Stimulated activated CD4-positive, alpha-beta T cell treated with anti-CD3 and anti-CD28 coated beads, Interleukin-4, amount 100 ng/mL, for 48 hours (primary cell): ENCODE measurements at places on chromosomes 13 and 19.

GRCh38 chr19:30235946-30236345 is 136.2 kb upstream of the ZNF536 start:
- DNase-seq = no peak

DNA sequence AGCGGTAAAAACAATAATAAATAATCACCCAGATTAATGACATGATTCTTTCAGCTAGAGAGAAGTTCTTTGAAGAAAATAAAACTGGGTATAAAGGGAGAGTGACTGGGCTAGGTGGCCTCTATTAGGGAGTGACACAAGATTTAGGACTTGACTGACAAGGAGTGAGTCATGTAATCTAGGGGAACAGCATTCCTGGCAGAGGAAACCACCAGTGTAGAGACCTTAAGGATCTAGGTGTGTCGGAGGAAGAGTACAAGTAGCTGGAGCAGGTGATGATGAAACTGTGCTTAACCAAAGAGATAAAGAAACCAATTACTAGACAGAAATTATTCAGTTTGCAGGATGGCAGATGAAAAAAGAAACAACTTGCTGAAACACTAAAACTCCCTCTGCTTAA is 248.0 kb downstream of the RFC3 start:
- DNase-seq = no peak

GRCh38 chr19:11420429-11421370 is 1.6 kb upstream of the RGL3 start:
- DNase-seq = no peak

- no peak for DNase-seq
Observed at GRCh38 chr13:106850973-106851650, 283.2 kb upstream of the ARGLU1 start.

DNA sequence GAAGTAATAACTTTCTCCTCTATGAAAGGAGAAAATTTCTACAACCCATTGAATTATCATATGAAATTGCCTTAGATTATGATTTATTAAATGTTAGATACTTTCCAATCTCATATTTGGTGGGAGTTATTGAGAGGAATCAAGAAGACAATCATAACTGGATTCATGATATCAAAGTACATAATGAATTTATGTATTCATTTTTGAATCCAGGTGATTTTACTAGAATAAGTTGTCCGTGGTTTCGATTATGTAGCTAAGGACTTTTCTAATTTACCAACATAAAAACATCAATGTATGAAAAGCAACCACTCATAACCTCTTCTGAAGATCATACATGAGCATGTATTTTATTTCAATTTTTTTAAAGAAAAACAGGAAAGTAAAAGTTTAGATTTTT is 1225.0 kb upstream of the MIR17HG start:
- no peak for DNase-seq

DNA sequence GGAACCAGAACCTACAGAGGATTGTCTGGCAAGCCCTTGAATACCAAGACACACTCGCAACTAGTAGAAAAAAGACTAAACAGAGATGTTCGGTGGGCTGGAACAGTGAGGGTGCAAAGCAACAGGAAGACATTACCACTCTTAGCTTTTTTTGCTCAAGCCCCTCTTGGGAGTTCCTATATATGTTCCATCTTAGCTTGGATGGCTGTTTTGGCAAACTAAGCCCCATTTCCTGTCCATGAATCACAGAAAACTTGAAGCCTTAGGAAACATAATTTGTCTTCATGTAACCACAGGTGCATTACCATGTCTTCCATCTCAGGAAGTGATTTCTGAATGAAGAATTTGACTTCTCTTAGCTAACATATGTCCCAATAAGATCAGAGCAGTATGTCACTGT is 446.3 kb downstream of the OLFM4 start:
- DNase-seq = no peak

- no peak for DNase-seq
Observed at GRCh38 chr19:42442833-42443232, at the start of gene CXCL17. Gene CXCL17, minus strand, starts transcription at chr19:42442946. Its CDS starts 114 bp downstream, at chr19:42442832.

- no peak for DNase-seq
Observed at GRCh38 chr13:31452525-31452924, 252.8 kb downstream of the B3GLCT start.

DNA sequence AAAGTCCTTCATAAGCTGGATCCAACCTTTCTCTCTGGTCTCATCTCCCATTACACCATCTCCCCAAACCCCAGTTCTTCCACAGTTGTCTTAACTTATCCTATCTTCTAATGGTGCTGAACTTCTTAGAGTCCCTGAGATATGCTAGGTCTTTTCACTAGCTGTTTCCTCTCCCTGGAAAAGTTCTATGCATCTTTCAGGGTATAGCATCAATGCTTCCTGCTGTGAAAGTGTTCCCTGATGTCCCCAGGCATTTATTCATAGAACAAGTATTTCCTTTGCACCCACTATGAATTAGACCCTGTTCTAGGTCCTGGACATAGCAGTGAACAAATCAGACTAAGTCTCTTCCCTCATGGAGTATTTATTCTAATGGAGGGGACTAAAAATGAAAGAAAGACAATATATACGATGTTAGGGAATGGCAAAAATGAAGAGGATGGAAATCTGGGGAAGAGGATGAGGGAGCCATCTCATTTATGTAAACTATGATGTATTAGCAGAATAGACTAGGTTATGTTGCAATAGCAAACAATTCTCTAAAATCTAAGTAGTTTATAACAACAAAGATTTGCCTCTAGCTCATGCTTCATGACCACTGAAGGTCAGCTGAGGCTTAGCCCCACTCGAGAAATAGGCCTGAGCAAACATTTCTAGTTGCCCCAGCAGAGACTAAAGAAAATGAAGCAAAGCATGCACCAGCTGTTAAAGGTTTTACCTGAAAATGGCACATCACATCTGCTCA is 120.0 kb downstream of the CYSLTR2 start:
- no peak for DNase-seq

DNA sequence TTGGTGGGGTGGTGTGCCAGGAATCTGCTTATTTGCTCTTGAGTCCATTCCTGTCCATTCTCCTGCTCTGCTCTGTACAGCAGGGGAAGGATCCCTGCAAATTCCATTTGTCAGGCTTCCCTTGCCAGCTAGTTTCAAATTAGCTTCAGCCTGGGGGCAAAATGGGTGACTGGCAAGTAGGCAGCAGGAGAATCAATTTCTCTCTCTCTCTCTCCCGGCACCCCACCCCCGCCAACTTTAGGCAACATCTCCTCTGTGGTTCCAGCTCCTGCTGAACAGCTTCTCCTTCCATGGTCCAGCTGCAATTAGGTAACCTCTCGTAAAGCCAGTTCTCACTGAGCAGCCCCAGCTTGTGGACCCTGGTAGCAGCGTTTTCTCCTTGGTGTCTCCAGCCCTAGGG is 6.7 kb upstream of the MYCBP2 start:
- DNase-seq = no peak

GRCh38 chr13:43319617-43320444 is 296.4 kb downstream of the DNAJC15 start:
- DNase-seq = no peak
